Lung microvascular endothelial cell (primary cell): ENCODE measurements at places on chromosomes 6 and 20.

- no peak for DNase-seq
Measured at GRCh38 chr20:57783196-57783595, 73.4 kb upstream of the PMEPA1 start.

GRCh38 chr6:109527989-109528388 lies 45.0 kb upstream of the ZBTB24 start:
- no peak for DNase-seq

- no peak for DNase-seq
Measured at GRCh38 chr6:165686596-165687365, 23.7 kb upstream of the PDE10A start.

- DNase-seq = no peak
Measured at GRCh38 chr20:12640251-12640650, 368.5 kb upstream of the SPTLC3 start.

- DNase-seq = no peak
Measured at GRCh38 chr6:89974834-89975233, 80.6 kb downstream of the GJA10 start.

DNA sequence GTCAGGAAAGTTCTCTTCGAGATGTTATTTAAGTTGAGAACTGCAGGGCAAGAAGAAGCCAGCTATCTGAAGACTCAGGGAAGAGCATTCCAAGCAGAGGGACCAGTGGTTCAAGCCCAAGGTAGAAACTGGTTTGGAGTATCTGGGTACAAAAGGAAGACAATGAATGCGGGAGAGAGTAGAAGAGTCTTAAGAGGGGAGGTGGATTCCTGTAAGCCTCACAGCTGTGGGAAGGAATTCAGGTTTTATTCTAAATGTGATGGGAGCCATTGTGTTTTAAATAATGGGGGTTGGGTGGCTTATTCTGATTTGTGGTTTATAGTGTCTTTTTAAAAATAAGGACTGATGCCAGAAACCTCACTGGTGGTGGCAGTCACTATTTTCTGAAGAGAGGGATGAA lies 37.6 kb upstream of the TENT5A start:
- no peak for DNase-seq

DNA sequence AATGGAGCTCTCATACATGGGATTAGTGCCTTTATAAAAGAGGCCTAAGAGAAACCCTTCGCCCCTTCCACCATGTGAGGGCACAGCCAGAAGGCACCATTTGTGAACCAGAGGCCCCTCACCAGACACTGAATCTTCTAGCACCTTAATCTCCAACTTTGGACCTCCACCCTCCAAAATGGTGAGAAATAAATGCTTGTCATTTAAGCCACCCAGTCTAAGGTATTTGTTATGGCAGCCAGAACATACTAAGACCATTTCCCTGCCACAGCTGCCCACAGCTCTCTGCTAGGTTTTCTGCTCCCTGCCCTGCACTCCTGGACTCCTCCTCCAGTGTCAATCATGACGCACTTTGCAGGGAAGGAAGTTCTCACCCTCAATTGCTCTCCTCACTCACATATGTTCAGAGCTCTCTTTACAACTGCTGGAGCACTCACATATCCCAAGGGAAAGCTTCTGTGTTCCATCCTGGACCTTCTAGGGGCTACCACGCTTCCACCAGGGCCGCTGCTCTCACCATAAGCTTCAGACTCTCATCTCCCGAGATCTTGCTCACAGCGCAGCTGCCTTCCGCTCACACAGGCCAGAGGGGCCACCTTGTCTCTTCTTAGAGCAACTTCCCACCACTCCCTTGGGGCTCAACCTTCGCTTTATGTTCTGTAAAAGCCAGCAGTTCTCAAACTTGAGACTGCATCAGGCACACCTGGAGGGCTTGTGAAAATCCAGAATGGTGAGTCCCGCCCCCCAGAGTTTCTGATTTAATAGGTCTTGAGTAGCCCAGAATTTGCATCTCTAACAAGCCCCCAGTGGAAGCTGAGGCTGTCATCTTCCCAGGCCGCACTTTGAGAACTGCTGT lies 1.6 kb upstream of the LY86 start:
- DNase-seq = no peak

DNA sequence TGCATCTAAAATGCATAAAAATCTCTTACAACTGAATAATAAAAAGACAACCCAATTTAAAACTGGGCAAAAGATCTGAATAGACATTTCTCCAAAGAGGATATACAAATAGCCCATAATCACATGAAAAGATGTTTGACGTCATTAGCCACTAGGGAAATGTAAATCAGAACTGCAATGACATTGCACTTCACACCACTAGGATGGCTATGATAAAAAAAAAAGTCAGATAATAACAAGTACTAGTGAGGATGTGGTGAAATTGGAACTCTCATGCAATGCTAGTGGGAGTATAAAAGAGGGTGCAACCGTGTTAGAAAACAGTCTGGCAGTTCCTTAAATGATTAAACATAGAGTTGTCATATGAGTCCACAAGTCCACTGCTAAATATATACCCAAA lies 24.3 kb upstream of the TBX18 start:
- DNase-seq = no peak

DNA sequence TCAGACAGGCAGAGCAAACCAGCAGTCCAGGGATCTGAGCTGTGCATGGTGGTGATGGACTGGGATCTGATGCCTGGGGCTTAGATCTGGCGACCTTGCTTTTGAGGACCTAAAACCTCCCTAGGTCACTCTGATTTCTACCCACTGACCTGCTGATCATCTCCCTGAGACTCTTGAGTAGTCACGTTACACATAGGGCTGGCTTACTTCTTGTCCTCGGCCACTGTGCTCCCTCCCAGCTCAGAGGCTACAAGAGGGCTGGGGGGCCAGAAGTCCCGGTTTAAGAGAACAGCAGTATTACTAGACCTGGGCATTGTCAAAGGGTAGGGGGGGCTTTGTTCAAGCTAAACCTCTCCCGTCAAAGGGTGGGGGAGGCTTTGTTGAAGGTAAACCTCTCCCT lies 5.5 kb downstream of the DYNLT1 start:
- no peak for DNase-seq

DNA sequence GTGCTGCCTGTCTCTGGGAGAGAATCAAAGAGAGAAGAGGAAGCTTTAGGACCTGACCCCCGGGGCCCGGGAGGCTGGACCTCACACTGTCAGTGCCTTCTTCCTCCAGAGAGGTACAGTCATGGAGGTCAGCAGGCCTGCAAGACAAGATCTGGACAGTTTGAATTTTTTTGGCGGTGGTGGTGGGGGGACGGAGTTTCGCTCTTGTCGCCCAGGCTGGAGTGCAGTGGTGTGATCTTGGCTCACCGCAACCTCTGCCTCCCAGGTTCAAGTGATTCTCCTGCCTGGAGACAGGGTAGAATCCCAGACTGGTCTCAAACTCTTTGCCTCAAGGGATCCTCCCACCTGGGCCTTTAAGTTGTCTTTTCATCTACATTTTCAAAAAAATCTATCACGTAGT lies 34.4 kb downstream of the NR2E1 start:
- DNase-seq = no peak

- peak; percentile 48 for DNase-seq
Measured at GRCh38 chr6:27019651-27020552, 227.6 kb upstream of the PRSS16 start.

DNA sequence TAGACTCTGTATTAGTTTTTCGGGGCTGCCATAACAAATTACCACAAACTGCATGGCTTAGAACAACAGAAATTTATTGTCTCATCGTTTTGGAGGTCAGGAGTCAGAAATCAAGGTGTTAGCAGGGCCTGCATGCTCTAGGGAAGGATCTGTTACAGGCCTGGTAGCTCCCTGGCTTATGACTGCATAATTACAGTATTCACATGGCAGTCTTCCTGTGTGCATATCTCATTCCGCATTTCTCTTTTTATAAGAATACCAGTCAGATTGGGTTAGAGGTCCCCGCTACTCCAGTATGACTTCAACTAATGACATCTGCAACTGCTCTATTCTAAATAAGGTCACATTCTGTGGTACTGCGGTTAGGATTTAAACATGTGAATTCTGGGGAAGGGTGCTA lies 59.3 kb upstream of the SLC2A12 start:
- DNase-seq = no peak

GRCh38 chr6:81105998-81106397 lies 646.5 kb downstream of the TENT5A start:
- DNase-seq = no peak

DNA sequence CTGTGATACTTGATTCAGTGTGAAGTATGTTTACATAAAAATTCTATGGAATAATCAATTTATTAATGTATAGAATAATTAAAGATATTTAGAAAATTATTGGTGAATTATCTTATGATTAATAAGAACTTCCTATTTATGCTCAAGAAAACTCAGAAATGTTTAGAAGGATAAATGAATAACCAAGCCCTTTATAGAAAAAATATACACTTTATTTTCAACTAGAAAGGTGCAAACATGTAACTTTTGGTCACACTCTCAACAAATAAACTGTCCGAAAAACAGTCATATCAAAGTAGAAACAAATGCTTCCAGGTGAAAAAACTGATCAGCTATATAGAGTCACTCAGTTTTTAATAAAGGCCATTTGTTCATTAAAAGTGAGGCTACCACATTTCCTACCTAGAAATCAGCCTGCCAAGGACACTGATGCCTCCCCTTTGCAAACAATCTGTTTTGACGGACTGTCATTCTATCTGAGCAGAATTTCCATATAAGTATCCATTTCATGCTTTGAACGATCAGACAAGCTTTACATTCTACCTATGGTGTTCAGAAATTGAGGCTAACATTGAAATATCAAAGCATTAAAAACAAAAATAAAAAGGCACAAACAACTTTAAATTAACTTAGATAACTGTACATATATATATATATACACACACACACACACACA lies 3.0 kb downstream of the CCN2 start:
- DNase-seq = peak; percentile 79

GRCh38 chr6:109738255-109738654 lies 47.2 kb downstream of the FIG4 start:
- DNase-seq = no peak

- no peak for DNase-seq
Measured at GRCh38 chr6:71933881-71934280, 47.5 kb downstream of the RIMS1 start.

DNA sequence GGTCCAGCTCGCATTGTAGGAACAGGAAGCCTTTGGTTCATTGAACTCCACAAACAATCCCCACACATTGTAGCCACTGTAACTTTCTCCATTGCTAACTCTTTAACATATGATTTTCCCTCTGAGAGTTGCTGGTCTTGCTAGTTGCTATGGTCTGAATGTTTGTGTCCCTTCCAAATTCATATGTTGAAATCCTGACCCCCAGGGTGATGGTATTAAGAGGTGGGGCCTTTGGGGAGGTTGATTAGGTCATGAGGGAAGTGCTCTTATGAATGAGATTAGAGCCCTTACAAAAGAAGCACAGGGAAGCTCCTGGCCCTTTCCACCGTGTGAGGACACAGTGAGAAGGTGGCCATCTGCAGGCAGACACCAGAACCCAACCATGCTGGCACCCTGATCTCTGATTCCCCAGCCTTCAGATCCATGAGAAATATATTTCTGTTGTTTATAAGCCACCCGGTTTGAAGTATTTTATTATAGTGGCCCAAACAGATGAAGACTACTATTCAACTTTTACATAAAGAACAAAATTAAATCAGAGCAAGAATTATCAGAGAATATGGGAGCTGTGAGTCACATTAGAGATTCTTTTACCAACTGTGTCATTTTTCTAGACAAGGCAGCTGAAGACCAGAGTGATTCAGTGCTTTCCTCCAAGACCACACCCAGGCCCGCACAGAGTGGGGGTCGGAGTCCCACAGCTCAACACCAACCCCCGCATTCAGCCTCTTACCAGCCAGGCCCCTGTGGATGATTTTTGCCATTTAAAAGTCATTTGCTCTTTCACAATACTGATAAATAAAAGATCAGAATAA lies 143.0 kb downstream of the SAMD5 start:
- DNase-seq = peak; percentile 10

- peak; percentile 89 for DNase-seq
Measured at GRCh38 chr20:31722257-31723068, at the start of gene BCL2L1. Gene BCL2L1 (minus strand): TSS chr20:31722868. CDS start chr20:31722218, 650 bp downstream.

DNA sequence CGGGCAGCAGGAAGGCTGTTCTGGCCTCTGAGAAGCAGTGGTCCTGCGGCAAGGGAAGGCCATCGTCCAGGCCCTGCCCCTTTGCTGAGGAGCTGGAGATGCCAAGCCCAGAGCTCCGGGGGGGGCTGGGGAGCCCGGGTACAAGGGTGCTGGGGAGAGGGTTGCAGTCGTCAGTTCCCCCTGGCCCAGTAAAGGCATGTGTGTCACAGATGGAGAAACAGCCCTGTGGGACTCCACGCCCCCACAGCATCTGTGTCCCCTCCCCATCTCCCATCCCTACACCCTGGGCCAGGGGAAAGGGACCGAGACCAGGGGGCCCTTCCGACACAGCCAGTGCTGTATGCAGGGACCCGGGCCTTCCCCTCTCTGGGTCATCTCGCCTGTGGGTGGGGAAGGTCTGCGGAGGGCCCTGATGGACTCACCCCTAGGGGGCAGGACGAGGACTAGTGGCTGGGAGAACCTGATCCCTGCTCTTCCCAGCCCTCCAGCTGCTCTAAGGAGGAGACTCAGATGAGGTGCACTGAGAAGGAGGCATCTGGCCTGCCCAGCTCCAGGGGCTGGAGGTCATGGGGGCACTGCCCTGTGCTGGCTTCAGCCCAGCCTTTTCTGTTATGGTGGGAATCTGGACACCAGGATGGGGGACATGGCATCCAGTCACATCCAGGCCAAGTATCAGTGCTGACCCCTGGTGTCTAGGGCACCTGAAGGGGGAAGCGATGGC lies 609 bp downstream of the MYL9 start:
- DNase-seq = peak; percentile 38

DNA sequence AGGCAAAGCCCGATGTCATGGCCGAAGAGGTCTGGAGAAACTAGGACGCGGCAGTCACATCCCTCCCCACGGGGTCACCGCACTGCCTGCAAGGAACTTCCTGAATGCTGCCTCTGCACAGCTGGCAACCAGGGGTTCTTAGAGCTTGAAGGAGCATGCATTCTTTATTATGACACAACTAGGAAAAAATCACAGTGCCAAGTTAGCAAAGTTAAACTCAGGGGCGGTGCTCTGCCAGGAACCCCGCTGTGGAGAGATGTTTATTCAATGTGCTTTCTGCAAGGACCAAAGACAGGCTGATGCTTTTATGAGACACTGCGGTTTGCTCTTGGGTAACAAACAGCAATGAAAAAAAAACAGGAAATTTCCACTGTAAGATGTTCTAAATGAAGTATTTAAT lies 287.3 kb upstream of the FOXQ1 start:
- no peak for DNase-seq

DNA sequence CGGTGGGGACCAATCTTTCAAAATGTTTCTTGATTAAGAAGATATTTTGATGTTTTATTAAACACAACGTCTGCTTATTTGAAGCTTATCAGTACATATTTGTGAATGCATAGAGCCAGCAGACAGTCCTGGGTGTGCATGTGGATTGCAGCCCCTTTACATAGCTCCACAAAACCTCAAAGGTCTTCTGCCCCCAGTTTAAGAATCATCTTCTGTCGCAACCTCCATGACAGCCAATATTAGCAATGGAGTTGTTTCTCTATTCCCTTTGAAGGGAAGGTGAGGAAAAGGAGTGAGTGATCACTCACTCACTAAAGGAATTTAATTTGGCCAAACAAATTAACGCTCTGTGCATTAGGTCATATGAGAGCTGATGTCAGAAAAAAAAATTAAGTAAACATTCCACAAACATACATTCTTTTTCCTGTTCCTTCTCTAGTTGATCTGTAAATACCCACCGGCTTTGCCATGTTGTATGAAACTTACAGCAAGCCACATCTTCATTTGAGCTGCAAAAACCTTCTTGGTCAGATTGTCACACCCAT lies 152.9 kb downstream of the SIM1 start:
- DNase-seq = no peak

GRCh38 chr6:134077301-134077700 lies 24.9 kb upstream of the SLC2A12 start:
- no peak for DNase-seq
